ENCODE measurements at places on chromosomes 12 and 14.
A peak's percentile ranks its signal among the peaks of the same experiment; 100 is the strongest.

- no peak for DNase-seq
Measured at GRCh38 chr14:57818511-57818910, 47.4 kb downstream of the SLC35F4 start.

DNA sequence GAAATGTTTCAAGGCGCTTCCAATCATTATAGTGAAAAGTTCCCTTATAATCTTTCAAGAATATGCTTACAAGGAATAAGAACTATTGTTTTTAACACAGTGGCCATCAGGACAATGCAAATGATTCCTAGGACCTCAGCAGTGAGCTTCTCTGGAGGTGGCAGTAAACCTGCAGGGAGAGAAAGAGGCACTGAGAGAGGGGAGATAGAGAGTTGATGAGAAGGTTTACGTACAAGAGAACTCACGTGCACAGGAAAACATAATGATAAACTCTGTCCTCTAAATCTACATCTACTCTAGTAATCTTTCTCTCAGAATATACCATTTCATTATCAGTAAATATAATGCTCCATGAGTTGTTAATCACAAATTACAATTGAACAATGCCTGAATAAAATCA lies 715 bp downstream of the KLRC4 start:
- DNase-seq, result no peak

DNA sequence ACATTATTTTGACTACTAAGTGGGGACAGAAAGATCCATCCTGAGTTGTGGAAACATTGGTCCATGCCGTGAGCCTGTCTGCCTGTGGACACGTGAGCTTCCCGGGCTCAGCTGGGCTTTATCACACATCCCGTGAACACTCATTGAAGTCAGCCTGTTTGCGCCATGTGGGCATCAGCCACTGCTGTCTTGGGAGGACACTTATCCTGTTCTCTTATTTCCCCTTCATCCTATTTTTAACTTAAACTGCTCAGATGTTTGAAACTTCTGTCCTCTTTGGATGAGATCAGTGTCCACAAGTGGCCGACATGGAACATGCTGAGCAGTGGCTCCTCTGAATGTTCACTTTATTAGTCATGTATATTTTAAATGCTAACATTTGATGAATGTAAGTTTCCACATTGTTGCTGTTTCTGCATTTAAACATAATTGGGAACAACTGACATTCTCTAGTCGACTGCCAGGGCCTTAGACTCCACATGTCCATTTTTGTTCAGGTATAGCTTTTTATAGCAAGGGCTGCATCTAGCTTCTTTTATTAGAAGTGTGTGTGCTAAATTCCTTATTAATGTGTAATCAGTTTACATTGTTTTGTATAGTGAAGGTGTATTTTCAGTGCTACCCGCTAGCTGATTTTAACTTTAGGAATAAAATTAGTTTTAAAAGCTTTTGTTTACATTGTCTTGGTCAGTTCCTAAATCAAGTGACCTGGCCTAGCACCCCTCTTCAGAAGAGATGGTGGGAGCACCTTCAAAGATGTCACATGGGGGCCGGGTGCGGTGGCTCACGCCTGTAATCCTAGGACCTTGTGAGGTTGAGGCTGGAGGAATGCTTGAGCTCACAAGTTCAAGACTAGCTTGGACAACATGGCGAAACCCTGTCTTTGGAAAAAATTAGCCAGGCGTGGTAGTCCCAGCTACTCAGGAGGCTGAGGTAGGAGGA lies 24.0 kb downstream of the RNF34 start:
- DNase-seq, result no peak

GRCh38 chr12:96979532-96979931 lies 72.5 kb downstream of the NEDD1 start:
- no peak for DNase-seq

- no peak for DNase-seq
Measured at GRCh38 chr12:27506645-27507189, 17.3 kb upstream of the PPFIBP1 start.

DNA sequence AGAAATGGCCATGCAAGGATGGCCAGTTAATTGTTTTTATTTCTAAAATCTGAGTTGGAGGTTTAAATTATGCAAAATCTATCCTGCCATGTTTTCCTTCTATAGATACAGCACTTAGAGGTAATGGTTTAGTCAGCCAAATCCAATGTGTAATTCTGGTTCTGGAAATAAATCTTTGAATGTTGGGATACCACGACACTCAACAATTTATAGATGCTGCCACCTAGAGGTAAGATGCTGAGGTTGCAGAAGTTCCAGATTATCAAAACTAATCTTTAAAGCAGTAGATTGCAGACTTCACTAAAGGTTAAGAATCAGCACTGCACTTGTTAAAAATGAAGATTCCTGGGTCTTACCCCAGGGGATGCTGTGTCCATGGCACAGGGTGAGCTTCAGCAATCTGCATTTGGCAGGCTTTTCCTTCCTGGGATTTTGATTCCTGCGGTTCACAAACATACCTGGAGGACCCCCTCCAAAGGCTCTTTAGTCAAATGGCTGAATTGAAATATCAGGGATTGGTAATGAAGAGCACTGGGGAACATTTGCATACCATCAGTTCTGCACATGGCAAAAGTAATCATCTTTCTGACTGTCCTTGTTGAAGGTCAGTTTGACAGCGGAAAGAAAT lies 53.4 kb upstream of the ANO4 start:
- DNase-seq, result peak; percentile 0

DNA sequence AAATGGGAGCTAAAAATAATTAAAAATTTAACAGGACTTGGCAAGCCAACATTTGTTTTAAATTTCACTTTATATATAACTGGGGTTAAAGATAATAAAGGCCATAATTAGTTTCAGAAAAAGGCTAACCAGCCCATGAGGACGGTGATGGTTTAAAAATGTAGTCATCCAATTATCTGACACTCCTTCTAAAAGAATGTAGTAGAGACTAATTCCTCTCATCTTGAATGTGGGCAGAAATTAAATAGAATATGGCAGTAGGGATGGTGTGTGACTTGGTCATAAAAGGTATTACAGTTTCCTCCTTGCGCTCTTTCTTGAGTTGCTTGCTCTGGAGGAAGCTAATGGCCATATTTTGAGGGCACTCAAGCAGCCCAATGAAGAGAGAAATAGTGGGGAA lies 49.1 kb upstream of the PTPRB start:
- DNase-seq, result no peak

DNA sequence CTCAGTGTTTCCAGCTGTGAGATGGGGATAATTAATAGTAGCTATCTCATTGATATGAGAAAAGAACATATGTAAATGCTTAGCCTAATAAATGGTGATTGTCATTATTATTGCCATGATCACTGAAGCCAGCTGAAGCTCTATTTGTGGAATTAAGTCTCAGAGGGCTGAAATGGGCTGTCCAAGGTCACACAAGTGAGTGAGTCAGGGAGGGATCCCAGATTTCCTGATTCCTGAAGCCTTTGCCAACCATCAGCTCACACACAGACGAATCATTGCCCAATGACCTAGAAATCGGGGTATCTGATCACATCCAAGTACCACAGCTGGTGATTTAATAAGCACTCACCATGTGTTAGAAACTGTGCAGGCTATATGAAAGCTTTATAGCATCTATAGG lies 21.6 kb upstream of the TMEM229B start:
- DNase-seq, result no peak

- DNase-seq, result no peak
Measured at GRCh38 chr12:79420146-79420618, 270.6 kb downstream of the PAWR start.

DNA sequence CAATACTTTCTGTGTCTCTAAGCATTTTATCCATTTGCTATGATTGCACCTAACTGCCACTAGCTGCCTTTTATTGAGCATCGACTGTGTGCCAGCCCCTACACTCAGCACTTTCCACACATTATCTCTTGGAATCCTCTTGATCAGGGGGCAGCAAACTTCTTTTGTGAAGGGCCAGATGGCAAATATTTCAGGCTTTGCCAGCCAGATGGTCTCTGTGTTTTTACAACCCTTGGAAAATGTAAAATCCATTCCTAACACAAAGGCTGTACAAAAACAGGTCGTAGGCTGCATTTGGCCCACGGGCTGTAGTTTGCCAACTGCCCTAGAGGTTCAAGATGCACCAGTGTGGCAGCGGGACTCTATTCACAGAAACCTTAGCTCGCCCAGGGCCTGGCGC lies 19.5 kb downstream of the FOXN4 start:
- no peak for DNase-seq

DNA sequence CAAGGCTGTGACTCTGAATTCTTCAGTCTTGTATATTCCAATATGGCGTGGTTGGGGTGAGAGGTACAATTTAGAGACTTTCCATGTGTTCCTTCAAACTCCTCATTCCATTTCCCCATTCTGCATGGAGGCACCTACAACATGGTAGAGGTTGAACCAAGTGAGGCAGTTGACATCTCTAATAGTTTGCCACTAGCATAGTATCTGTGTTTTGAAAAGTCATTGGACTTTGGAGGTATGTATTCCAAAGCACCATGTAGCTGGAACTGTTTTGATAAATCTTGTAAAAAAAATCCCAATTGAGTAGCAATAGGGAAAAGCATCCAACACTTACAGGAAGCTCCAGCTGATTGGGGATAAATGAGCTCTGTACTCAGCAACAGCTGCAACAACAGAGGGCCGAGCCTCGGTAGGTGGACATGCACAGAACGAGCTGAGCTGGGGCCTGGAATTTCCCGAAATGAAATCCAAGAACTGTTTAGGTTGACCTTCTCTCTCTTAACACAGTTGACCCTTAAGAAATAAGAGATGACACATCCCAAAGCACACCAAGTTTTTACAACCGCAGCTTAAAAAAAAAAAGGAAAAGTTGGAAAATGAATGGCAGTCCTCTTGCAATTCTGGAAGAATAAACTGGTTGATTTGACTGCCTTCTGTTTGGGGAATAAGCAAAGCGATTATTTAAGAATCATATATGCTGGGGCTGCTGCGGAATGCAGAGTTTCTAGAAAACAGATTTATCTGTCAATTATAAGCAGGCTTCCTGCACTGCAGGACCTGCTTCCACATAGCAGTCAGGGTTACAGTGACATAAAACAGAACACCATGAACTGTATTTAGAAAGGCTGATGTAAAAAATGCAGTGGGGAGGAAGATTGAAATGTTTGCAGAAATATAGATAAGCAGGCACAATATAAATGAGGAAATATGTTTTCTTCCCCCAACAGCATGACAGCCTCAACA lies 194.6 kb upstream of the KRR1 start:
- DNase-seq, result no peak

- DNase-seq, result no peak
Measured at GRCh38 chr14:58662018-58662417, 24.3 kb downstream of the DACT1 start.

- no peak for DNase-seq
Measured at GRCh38 chr14:104385111-104385510, 194.5 kb upstream of the C14orf180 start.

DNA sequence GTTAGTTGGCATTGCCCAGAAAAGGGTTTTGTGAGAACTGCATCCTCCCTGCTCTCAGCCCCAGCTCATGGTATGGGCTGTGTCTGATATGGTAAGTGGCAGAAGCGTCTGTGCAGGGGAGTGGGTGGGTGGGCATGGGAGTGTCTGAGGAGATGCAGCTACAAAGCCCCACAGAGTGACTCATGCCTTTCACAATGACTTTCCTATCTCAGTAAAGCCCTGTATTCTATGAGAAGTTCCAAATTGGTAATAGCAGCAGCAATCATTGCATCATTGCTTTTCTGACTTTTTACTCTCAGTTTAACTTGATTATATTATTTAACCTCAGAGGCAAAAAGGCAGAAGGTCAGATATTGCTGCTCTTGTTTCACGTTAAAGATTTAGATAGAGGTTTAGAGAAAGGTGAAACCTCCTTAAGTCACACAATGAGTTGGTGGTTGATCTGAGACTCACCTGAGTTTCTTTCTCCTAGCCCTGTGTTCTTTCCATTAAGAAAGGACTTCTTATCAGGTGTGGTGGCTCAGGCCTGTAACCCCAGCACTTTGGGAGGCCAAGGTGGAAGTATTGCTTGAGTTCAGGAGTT lies 171.7 kb downstream of the SLC5A8 start:
- DNase-seq, result no peak

- DNase-seq, result no peak
Measured at GRCh38 chr12:47834199-47834903, 14.6 kb upstream of the HDAC7 start.

DNA sequence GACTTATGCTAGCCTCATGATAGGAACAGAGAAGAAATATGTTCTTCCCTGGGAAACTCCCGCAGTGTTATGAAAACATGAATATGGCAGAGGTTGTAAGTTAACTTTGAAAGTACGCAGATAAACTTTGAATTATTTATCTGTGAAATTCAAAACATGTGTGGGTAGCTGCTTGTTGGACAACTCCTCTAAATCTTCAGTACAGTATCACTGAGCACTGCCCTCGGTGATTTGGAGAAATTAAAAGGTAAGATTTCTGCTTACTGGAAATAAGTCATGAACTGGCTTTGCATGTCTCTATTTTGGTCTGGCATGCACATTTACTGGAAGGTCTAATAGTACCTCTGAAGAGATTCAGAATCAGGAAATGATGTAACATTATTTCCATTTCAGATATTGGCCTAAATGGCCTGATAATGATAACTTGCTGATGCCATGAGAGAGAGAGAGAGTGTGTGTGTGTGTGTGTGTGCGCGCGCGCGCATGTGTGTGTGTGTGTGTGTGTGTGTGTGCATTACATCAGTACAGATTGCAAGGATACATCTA lies 1441.9 kb upstream of the FLRT2 start:
- no peak for DNase-seq

DNA sequence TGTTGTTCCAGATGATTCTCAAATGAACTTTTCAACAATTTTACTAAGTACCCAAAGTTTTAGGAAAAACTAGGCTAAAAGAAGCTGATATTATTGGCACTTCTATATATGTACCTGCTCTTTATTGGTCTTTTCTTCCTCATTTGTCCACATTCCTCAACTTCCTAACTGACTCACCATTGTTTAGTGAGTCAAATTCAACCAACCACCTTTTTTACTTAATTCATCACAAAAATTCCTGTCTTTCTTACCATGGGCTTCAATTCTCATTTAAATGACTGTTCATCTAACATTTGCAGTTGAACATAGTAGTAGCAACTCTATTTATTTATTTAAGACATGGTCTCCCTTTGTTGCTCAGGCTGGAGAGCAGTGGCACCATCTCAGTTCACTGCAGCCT lies 47.6 kb upstream of the SLC2A13 start:
- DNase-seq, result no peak

DNA sequence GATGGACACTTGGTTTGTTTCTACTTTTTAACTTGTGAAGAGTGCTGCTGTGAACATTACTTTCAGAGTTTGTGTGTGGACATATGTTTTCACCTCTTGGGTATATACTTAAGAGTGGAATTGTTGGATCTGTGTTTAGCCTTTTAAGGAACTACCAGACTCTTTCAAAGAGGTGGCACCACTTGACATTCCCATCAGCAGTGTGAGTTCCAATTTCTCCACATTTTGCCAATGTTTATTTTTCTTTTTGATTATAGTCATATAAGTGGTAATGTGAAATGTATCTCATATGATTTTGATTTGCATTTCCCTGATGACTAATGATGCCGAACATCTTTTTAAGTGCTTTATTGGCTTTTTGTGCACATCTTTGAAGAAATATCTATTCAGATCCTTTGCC lies 44.8 kb downstream of the ARHGAP5 start:
- DNase-seq, result no peak
